ENCODE measurements at places on chromosomes 1 and 21. TPM values are rescaled to one million over a fixed set of nuclear protein-coding genes. Genes with fewer than 3 reads are reported as not detected.

GRCh38 chr1:3822421-3822820 lies 26.1 kb upstream of the LRRC47 start:
- no peaks in the 10 kb centered on the region for H3K4me1 ChIP-seq
- H3K4me3 ChIP-seq, result no peak overlapping the region
- no peak for DNase-seq
- peaks cover 9% of the 10 kb centered on the region for H3K36me3 ChIP-seq

DNA sequence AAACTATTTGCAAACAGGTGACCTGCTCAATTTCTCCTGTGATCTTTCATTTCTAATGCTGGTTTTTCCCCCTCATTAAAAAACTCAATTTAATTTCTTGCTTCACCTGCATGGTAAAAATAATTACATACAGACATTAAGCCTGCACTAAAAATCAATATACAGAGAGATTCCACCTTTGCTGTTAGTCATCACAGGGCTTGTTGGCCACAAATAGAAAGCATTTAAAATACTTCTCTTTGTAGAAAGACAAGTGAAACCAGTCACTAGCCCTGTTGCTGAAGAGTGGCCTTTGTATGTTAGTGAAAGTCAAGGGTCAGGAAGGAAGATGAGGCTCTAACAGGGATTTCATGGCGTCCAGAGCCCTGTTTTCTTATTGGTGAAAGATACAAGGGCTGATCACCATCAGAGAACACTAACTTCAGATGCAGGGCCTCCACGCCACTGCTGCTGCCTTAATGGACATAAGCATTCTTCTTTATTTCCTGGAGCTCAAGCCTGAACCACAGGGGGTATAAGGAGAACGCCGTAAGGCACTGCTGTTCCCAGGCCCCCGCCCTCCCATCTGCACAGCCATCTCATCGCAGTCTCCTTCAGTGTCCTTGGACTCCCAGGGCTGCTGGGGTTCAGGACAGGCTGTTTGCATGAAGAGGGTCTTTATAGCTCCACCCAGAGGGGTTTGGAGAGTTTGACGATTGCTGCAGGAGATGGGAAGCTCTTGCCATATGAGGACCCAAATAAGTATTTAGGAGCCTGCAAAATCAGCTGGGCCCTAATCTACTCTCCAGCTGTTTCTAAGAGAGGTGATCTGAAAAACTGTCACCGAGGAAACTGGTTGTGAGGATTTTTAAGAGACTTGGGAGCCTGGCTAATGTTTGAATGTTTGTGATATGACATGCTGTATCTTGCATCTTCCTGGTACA lies 117.3 kb upstream of the IRF2BP2 start:
- H3K36me3 ChIP-seq, result no peaks in the 10 kb centered on the region
- no peak for DNase-seq
- no peak overlapping the region for H3K4me3 ChIP-seq
- no peak overlapping the region for H3K27ac ChIP-seq

MROH9 gene
- not detected for polyA plus RNA-seq

MCOLN3 gene
- polyA plus RNA-seq, result 0.77 TPM

- no peak overlapping the region for H3K27ac ChIP-seq
- peak; percentile 45 for DNase-seq
- 0 out of 2 replicates have a peak overlapping the region, but pooled peaks have one; percentile 1 for H3K4me3 ChIP-seq
Observed at GRCh38 chr1:198904321-198904720, 265.5 kb downstream of the PTPRC start.

GRCh38 chr1:230814949-230815692 lies 53.2 kb downstream of the C1orf198 start:
- no peak overlapping the region for H3K4me3 ChIP-seq
- no peaks in the 10 kb centered on the region for H3K36me3 ChIP-seq
- no peaks in the 10 kb centered on the region for H3K4me1 ChIP-seq
- H3K27ac ChIP-seq, result no peak overlapping the region

DNA sequence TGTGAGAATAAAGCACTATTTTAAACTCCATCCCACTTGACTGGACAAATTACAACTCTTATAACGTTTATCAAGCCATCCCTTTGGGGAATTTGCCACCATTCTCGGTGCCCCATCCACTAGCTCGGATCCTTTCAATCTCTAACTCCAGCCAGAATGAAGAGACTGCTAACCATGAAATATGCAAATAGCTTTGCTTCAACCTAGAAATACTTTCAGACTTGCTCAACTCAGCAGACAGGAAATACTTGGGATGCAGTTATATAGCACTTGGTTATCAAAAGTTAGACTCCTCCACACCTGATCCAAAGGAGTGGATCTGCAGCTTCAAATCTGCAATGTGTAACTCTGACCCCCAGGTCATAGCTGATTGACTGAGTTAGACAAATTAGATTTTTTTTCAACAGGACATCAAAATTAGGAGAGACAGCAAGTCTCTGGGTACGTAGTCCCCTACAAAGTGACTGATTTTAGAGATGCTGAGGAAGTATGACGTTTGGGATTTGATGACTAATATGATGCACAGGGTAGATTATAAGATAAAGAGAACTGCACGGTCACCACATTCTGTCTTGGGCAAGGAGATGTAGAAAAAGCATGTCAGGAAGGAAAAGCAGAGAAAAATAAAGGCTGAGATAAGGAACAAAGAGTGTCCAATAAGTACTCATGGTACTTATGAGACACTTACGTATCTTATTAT lies 496.0 kb downstream of the AGBL4 start:
- H3K4me1 ChIP-seq, result no peaks in the 10 kb centered on the region
- H3K27ac ChIP-seq, result no peak overlapping the region
- H3K27me3 ChIP-seq, result no peaks in the 10 kb centered on the region
- no peaks in the 10 kb centered on the region for H3K36me3 ChIP-seq

GRCh38 chr1:22053017-22053860 lies 730 bp downstream of the CDC42 start:
- peaks cover 3% of the 10 kb centered on the region for H3K36me3 ChIP-seq
- peaks cover 27% of the 10 kb centered on the region for H3K4me1 ChIP-seq
- peak overlapping the region; percentile 91 for H3K4me3 ChIP-seq
- H3K27ac ChIP-seq, result peak overlapping the region; percentile 95

OR6K3 gene
- not detected for polyA plus RNA-seq

- DNase-seq, result no peak
- peaks cover 38% of the 10 kb centered on the region for H3K27me3 ChIP-seq
- H3K36me3 ChIP-seq, result no peaks in the 10 kb centered on the region
- no peak overlapping the region for H3K4me3 ChIP-seq
- H3K27ac ChIP-seq, result no peak overlapping the region
Observed at GRCh38 chr21:42226626-42227025, 7.7 kb downstream of the ABCG1 start.

NTMT2 gene
- polyA plus RNA-seq, result not detected

- H3K36me3 ChIP-seq, result no peaks in the 10 kb centered on the region
- H3K27me3 ChIP-seq, result peaks cover 97% of the 10 kb centered on the region
- H3K27ac ChIP-seq, result no peak overlapping the region
Observed at GRCh38 chr21:36710729-36711048, 11.8 kb downstream of the SIM2 start.

SPTA1 gene
- polyA plus RNA-seq, result not detected

DNA sequence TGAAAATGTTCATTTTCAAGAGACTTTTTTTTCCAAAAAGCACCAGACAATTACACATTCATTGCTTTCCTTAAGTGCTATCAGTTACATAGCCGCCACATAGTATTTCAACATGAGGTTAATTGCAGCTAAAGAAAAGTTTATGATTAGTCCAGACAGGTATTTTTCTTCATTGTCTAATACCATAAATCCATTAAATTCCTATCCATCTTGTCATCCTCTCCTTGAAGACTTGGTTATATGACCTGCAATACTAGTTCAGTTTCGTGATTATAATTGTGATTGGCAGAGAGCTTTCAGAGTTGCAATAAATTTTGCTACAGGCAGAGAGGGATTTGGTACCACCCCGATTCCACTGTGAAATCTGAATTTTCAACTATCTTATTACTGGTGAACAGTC lies 437.7 kb downstream of the GPATCH2 start:
- no peaks in the 10 kb centered on the region for H3K27me3 ChIP-seq
- no peaks in the 10 kb centered on the region for H3K4me1 ChIP-seq
- H3K36me3 ChIP-seq, result no peaks in the 10 kb centered on the region

GRCh38 chr1:39672551-39672947 lies 642 bp upstream of the NT5C1A start:
- H3K27me3 ChIP-seq, result peaks cover 43% of the 10 kb centered on the region
- H3K36me3 ChIP-seq, result no peaks in the 10 kb centered on the region
- H3K4me3 ChIP-seq, result peak overlapping the region; percentile 68
- no peak overlapping the region for H3K27ac ChIP-seq
- no peaks in the 10 kb centered on the region for H3K4me1 ChIP-seq

DNA sequence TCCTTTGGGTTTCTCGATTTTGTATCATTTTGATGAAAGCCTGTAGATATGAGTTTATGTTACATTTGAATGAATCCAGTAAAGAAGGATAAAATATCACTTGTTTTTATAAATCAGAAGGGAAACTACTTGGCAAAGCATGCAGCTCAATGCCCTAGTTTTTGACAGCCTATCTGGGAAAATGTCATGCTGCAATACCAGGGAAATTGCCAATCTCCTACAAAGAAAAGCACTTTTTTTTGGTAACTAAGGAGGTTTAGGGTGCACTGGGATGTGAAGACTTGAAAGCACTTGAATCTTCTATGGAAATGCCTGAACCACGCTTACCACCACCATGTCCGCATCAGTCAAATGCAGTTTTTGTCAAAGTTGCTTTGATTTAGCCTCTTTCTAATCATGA lies 446.9 kb upstream of the LRRC7 start:
- no peak overlapping the region for H3K27ac ChIP-seq
- no peaks in the 10 kb centered on the region for H3K27me3 ChIP-seq
- H3K4me1 ChIP-seq, result no peaks in the 10 kb centered on the region
- no peaks in the 10 kb centered on the region for H3K36me3 ChIP-seq

HFM1 gene
- polyA plus RNA-seq, result not detected

GRCh38 chr1:155071701-155072100 lies 6.9 kb upstream of the EFNA3 start:
- no peak overlapping the region for H3K4me3 ChIP-seq
- H3K36me3 ChIP-seq, result no peaks in the 10 kb centered on the region
- no peak for DNase-seq
- peak overlapping the region; percentile 44 for H3K27ac ChIP-seq

GRCh38 chr1:18716785-18717678 lies 86.4 kb downstream of the PAX7 start:
- no peak overlapping the region for H3K4me3 ChIP-seq
- no peak overlapping the region for H3K27ac ChIP-seq
- H3K27me3 ChIP-seq, result peaks cover 42% of the 10 kb centered on the region

DNA sequence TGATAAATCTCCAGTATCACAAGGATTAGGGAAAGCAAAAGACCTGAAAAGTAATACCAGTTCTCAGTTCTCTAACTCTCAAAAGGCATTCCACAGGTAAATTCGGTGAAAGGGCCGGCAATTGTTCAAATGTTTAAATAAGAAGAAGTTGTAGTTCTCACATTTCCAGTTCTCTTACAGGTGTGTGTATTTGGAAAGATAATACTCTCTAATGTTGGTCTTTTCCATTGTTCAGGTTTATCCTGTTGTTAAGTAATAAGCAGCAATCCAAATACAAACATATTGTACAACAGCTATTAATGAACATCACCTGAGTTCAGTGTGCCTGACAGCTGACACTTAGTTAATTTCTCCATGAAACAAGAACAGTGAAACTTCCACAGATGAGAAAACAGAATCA lies 13.2 kb upstream of the PRKAB2 start:
- H3K4me1 ChIP-seq, result no peaks in the 10 kb centered on the region
- no peak overlapping the region for H3K27ac ChIP-seq

Data from GM23248 (cell line).